ENCODE measurements at places on chromosomes 16 and 17.

- peak; percentile 43 for DNase-seq
Measured at GRCh38 chr17:17356149-17356930, 53.2 kb downstream of the NT5M start.

GRCh38 chr17:2398655-2399571 is 1.9 kb downstream of the MNT start:
- DNase-seq = peak; percentile 58

DNA sequence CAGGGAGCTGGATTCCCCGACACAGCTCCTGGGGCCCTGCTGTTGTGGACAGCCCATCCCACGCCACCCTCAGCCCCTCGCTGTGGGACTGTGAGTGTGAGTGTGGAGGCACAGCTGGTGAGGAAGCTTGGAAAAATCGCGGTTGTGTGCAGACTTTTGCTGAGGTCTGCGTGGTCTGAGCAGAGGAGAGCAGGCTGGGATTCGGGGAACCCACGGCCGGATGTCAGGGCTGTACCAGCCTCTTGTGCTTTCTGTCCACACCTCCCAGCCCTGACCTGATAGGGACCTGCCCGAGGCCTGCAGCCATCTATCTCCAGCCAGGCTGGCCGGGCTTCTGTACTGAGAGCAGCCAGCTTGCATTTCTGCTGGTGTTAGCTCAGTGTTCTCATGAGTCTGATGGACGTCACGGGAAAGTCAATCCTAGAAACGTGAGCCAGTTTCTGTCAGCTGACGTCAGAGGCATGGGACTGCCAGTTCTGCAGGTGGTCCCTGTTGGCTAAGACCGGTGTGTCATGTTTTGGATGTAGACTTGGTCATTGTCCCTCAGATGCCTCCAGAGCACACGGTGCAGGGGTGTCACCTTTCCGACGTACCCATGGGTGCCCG is 72.8 kb upstream of the ZNF750 start:
- no peak for DNase-seq

GRCh38 chr16:86571530-86571915 is 4.9 kb downstream of the FOXC2 start:
- no peak for DNase-seq

DNA sequence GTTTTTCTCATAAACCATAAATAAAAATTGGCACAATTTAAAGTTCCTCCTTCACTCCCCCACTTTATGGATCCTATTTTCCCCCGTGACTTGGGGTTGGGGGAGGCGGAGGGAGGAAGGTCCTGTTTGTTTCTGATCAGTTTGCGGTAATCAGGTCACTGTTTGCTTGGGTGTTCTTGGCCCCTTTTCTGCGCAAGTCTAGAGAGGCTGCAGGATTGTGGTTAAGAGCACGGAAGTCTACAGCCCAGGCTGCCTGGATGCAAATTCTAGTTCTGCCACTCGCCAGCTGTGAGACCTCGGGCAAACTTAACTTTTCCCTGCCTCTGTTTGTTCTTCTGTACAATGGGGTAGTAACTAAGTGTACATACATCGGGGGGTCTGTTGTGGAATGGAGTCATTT is 12.1 kb downstream of the ATP2C2 start:
- DNase-seq = no peak

DNA sequence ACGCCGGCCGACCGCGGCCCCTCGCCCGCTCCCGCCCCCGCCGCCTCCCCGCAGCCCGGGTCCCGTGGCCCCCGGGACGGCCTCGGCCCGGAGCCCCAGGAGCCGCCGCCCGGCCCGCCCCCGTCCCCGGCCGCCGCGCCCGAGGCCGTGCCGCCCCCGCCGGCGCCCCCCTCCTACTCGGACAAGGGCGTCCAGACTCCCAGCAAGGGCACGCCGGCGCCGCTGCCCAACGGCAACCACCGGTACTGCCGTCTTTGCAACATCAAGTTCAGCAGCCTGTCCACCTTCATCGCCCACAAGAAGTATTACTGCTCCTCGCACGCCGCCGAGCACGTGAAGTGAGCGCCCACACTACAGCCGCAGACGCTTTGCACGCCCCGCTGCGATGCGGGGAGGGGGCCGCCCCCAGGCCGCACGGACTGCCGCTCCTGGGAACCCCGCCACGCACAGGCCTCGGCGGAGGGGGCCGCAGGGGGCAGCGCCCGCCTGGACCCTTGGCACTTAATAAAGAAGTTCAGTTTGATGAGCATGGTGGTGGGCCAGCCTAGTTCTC is 35.5 kb upstream of the ZC3H18 start:
- no peak for DNase-seq

DNA sequence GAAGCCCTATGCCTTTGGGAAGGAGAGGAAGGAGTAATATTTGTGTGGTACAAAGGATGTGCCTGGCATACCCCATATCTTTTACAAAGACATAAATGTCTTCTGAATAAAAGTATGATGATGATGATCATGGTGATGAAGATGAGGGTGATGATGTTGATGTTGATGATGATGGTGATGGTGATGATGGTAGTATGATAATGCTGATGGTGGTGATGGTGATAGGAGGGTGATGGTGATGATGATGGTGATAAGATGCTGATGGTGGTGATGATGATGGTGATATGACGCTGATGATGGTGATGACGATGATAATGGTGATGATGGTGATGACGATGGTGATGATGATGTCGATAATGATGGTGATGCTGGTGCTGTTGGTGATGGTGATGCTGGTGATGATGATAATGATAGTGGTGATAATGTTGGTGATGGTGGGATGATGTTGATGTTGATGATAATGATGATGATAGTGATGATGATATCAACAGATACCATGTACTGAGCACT is 684.2 kb downstream of the WWOX start:
- no peak for DNase-seq

DNA sequence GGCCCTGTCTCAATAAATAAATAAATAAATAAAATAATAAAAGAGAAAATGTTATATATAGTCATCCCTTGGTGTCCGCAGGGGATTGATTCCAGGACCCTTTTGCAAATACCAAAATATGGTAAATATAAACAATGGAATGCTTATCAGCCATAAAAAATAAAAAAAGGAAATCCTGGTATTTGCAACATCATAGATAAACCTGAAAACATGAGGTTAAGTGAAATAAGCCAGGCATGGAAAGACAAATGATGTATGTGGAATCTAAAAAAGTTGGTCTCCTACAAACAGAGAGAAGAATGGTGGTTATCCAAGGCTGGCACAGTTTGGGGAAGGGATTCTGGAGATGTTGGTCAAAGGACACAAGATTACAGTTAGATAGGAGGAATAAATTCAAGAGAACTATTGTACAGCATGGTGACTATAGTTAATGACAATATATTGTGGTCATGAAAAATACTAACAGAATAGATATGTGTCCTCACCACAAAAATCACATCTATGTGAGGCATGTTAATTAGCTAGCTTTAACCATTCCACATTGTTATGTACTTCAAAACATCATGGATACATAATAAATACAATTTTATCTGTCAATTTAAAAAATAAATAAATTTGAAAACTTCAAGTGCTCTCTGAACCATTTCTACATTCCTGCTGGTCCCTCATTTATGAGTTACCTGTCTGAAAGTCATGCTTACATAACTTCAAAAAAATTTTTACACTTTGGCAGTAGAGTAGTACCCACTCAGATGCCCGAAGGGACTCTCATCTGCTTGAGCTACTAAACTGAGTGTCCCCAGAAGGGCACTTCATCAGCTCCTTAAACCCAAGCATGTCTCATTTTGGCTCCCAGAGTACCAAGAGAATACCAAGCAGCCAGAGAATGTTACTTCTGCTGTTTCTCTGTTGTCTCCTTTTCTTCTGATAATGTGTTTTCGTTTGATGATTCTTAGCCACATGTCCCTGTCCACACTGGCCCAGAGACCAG is 26.6 kb downstream of the N4BP1 start:
- no peak for DNase-seq

GRCh38 chr16:15611610-15612009 is 31.3 kb downstream of the MARF1 start:
- no peak for DNase-seq

DNA sequence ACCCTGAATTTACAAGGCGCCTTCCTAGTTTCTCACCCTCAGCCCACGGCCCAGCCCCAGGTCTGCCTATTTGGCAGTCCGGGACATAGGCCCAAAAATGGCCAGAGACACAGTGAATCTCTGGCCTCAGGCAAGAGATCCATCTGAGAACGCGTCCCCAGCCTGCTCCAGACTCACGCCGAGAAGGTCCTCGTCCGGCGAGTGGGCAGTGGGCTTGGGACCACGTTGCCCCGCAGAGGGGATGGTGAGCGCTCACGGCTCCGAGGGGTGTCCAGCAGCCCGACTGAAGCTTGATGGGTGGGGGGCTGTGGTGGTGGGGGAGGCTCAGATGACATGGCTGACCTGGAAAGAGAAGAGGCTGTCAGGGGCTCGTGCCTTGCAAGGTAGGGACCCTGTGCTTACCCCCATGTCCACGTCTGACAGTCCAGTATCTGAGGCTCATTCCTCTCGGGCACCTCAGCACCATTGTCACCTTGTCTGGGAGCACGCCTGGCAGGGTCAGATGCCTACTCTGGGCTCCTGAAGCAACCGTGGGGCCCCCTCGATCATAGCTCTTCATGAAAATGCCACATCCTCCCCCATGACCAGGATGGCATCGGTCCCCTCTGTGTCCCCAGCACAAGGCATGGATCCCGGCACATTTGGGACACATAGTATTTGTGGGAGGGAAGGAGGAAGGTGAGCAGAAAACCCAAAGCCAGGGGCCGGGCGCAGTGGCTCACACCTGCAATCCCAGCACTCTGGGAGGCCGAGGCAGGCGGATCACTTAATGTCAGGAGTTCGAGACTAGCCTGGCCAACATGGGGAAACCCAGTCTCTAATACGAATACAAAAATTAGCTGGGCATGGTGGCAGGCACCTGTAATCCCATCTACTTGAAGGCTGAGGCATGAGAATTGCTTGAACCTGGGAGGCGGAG is 9.6 kb downstream of the CARHSP1 start:
- no peak for DNase-seq

DNA sequence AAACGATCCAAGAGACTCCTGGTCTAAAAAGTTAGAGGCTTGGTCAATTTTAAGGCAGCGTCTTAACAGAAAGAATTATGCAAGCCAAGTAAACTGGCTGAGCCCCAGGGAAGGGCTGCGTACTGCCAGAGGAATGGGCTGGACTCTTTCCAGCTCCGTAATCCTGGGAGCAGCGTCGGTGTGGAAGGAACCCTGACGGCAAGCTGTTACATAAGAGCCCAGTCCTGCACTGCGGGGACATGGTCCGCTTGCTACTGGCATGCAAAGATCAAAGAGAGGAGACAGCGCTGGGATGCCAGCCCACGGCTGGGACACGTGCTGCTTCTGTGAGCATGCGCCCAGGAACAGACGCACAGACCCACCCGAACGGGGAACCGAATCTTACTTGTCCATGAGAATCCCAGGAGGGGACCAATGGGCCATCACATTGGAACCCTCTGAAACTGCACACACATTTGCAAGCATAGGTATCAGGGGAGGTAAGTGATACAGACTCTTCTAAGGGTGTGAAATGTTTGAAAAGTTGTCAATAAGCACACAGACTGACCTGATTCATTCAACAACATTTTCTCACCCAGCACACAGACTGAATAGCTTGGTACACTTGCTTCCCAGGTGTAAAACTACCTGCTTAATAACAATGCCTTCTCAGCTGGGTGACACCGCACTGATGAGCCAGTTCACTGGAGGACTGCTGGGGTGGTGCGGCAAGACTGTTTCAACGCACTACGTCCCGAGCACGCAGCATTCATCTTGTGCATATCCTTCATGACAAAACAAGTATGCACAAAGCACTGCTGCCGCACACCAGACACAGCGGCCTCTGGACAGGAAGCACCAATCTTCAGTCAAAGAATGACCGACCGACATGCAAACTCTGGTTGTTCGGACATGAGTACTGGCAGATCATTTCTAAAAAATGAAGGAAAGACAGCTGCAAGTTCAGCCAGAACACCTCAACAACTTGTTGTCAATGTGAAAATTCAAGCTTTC is 94.9 kb downstream of the ANKRD11 start:
- no peak for DNase-seq

DNA sequence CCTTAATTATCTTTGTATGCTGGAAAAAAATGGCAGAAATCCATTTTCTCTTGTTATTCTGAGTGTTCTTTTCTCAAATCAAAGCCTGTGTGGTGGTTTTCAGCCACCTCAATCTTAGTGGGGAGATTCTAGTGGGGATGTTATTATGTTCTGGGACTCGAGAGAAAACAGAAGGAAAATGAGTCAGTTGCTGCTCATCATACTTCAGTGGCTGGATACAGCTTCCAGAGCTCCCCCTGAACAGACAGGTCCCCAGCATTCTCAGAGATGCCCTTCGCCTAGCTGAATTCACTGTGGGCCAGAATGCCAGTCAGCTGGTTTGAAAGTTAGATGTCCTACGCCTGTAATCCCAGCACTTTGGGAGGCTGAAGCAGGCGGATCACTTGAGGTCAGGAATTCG is 8.5 kb downstream of the ST6GALNAC1 start:
- DNase-seq = no peak

DNA sequence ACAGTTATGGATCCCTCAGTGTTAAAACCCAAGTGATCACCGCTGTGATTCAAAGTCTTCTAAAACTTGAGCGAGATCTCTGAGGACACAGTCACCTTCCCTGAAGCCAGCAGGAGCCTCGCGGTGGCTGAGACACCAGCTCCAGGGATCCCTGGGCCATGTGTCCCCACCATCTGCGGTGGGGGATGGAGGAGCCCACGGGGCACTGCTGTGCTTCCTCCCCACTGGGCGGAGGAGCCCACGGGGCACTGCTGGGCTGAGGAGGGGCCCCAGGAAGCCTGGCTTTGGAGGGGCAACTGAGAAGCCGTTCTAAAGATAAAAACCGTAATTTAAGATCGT is 65.7 kb upstream of the METRNL start:
- DNase-seq = no peak

DNA sequence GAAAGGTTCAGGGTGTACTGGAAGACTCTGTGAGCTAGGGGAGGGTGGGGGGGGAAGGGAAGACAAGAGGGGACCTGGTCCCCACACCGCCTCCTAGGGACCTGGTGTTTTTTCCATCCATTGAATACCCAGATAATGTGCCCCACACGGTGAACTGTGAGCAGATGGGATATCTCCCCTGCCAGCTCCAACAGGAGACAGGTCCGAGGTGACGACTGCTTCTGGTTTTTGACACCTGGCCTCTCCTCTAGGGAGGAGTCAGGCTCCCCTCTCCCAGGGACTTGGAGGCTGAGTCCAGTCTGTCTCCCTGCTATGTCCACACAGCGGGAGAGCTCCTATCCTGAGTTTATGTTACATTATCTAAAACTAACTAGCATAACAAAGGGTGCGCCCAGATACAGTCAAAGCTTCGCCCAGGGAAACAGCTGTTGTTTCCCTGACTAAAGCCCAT is 1.8 kb downstream of the MARVELD3 start:
- no peak for DNase-seq

- DNase-seq = no peak
Measured at GRCh38 chr17:80337195-80337895, 76.7 kb downstream of the RNF213 start.

GRCh38 chr17:64332502-64332901 is 58.2 kb downstream of the PECAM1 start:
- no peak for DNase-seq

DNA sequence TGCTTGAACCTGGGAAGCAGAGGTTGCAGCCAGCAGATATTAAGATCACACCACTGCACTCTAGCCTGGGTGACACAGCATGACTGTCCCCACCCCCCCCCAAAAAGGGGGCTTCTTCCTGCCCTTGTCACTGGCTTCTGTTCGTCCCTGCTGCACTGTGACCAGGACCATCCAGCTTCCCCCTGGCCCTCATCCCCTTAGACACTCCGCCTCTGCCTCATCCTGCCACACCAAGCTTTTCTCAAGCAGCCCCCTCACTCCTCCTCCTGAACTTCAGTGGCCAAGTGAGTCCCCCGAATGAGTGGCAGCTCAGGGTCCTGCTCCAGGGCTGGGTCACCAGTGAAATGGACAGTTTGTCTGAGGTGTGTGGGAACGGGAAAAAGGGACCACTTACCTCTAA is 177.3 kb downstream of the CPPED1 start:
- DNase-seq = no peak
